ENCODE measurements at places on chromosomes 2 and 18. TPM values are rescaled to one million over a fixed set of nuclear protein-coding genes. Genes with fewer than 3 reads are reported as not detected.
A peak's percentile ranks its signal among the peaks of the same experiment; 100 is the strongest.

- H3K36me3 ChIP-seq, result no peaks in the 10 kb centered on the region
- H3K4me1 ChIP-seq, result no peaks in the 10 kb centered on the region
- no peaks in the 10 kb centered on the region for H3K27me3 ChIP-seq
- no peak for DNase-seq
- no peak overlapping the region for H3K4me3 ChIP-seq
- no peak overlapping the region for H3K27ac ChIP-seq
Measured at GRCh38 chr18:32867936-32868335, 95.1 kb upstream of the KLHL14 start.

GRCh38 chr2:153478289-153479261 lies at the start of gene RPRM:
RPRM (minus strand) TSS chr2:153478762; CDS start chr2:153478565, 197 bp downstream.
- peaks cover 4% of the 10 kb centered on the region for H3K4me1 ChIP-seq
- no peaks in the 10 kb centered on the region for H3K27me3 ChIP-seq
- peak; percentile 91 for DNase-seq
- no peaks in the 10 kb centered on the region for H3K36me3 ChIP-seq
- peak within 1 kb of the TSS; percentile 36 for H3K27ac ChIP-seq
- peak within 1 kb of the TSS; percentile 50 for H3K4me3 ChIP-seq

GRCh38 chr2:145186303-145186702 lies 666.4 kb upstream of the ZEB2 start:
- DNase-seq, result no peak
- no peak overlapping the region for H3K27ac ChIP-seq
- no peaks in the 10 kb centered on the region for H3K36me3 ChIP-seq
- no peaks in the 10 kb centered on the region for H3K4me1 ChIP-seq
- H3K27me3 ChIP-seq, result no peaks in the 10 kb centered on the region
- H3K4me3 ChIP-seq, result no peak overlapping the region

- no peaks in the 10 kb centered on the region for H3K36me3 ChIP-seq
- H3K27ac ChIP-seq, result no peak overlapping the region
- no peak overlapping the region for H3K4me3 ChIP-seq
- no peak for DNase-seq
- no peaks in the 10 kb centered on the region for H3K27me3 ChIP-seq
- H3K4me1 ChIP-seq, result peaks cover 4% of the 10 kb centered on the region
Measured at GRCh38 chr2:113978524-113979190, 88.8 kb downstream of the ACTR3 start.

The KHK gene
- total RNA-seq, result 10.7 TPM

The AKAIN1 gene
- not detected for total RNA-seq

The SERPINB11 gene
- not detected for total RNA-seq

All from ovary (tissue), 10 donors.